ENCODE measurements at places on chromosomes 12 and 14.

DNA sequence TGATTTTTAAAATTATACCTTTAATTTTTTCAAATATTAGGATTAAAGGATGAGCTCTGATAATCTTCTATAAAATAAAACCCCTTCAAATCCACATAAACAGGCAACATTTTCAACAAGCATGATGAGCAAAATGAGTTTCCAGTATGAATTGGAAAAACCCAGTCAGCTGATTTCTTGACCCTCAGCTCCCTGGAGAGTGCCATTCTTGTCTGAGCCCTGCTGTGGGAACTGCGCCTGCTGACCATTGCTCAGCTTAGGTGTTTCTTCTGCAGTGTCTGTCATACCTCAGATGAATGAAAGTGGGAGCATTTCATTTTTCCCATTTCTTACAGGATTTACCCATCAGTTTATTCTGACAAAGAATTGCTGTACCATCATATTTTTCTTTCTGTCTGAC is 27.6 kb downstream of the MAPKAPK5 start:
- DNase-seq: no peak

- DNase-seq: no peak
These were observed 5.8 kb downstream of the BMAL2 start for GRCh38 chr12:27338473-27338872.

GRCh38 chr14:93723001-93723400 is 65.3 kb downstream of the PRIMA1 start:
- no peak for DNase-seq

DNA sequence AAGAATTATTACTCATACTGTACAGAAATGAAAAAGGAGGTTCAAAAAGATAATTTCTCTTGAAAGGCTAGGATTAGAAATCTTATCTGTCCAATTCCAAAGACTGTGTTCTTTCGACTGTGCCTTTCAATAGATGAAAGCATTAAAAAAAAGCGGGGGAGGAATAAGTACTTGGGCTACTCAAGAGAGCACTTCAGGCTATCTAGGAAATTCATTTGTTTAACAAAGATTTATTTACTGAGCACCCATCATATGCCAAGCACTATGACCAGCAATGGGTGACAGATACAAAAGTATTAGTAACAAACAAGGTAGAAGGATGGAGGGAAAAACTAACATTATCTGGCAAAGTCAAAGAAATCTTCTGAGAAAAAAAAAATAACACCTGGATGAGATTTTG is 37.4 kb downstream of the SENP1 start:
- no peak for DNase-seq

DNA sequence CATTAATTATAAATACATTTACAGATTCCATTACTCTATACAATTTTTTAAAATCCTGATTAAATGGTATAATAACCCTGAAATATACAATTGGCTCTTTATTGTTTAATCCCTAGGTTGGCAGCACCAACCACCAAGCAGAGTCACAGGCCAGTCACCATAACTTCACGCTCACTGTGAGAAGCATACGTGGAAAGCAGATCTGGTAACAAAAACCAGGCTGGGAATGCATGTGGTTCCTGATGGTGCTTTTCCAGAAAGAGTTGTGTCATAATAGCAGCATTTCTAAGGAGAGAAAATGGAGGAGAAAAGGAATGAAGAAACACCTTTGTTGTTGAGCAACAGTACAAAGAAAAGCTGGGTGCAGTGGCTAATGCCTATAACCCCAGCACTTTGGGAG is 66.1 kb downstream of the SIX6 start:
- DNase-seq: no peak

GRCh38 chr14:53528185-53528671 is 375.1 kb upstream of the DDHD1 start:
- DNase-seq: no peak

DNA sequence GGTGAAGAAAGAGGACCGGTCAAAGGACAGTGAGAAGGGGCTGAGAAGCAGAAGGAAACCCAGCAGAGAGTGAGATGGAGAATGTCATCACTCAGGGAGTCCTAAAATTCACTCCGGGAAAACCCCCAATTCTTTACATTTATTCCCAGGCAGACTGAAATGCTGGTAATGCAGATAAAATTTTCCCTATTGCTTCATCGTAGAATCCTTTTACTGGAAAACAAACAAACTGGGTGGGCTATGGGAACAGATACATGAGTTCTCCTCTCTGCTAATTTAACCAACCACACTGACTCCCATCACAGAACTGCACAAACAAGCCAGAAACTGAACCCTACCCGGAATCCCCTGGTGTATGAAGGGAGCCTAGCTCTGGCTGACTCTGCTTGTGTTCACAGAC is 20.9 kb downstream of the HEBP1 start:
- no peak for DNase-seq

DNA sequence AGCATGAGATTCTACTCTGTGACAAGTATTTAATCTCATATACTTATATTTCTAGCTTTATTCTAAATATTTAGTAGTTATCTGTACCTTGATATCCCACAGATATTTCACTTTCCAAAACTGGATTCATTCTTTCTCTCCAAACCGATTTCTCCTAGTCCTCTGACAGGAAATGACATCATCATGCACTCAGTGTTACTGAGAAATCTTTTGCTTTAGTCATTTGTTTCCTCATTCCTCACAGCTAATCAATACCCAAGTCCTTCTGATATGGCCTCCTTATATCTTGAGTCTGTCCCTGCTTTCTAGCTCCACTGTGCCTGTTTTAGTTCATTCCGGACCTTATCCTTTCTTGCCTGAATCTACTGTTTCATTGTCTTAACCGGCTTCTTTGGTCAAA is 39.4 kb upstream of the E2F7 start:
- no peak for DNase-seq

- no peak for DNase-seq
These were observed 3.2 kb upstream of the TAMALIN start for GRCh38 chr12:52003591-52003990.

GRCh38 chr12:104411826-104412641 is 44.7 kb upstream of the CHST11 start:
- no peak for DNase-seq

Measured in activated naive CD4-positive, alpha-beta T cell treated with Interleukin-2 at 50 U/mL for 16 hours (primary cell).